NCI-H1048 (cell line): ENCODE measurements at places on chromosomes 16 and 17.

DNA sequence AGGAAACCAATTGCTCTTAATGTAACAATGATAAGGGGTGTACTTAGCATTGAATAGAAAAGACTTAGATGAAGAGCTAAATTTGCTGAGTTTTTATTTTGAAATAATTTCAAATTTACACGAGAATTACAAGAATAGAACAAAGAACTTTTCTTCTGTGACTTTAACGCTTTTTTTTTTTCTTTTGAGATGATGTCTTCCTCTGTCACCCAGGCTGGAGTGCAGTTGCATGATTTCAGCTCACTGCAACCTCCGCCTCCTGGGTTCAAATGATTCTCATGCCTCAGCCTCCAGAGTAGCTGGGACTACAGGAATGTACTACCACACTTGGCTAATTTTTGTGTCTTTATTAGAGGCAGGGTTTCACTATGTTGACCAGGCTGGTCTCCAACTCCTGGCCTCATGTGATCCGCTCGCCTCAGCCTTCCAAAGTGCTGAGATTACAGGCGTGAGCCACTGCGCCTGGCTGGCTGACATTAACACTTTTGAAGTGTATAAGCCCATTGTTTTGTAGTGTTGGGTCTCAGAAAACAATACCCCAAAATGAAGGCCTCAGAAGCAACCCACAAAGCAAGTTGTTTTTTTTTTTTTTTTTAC is 2.1 kb downstream of the TEN1 start:
- DNase-seq, result no peak

- no peak for DNase-seq
These were observed 18.1 kb downstream of the ERN1 start for GRCh38 chr17:64111831-64112230.

- DNase-seq, result no peak
These were observed 31.2 kb downstream of the NSMCE1 start for GRCh38 chr16:27237219-27238015.

DNA sequence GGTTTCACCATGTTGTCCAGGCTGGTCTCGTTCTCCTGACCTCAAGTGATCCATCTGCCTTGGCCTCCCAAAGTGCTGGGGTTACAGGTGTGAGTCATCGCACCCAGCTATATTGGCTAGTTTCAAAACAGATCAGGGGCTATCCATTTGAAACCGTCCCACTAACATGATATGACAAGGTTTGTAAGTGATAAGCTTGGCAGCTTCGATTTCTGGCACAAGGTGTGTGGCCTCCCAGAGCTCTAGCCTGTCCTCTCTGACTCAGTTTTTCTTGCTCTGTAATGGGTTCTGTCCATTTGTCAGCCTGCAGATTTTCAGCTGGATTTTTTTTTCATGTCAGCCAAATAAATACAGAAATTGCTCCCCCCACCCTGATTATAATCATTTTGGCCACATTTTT is 31.8 kb upstream of the TENT4B start:
- no peak for DNase-seq

DNA sequence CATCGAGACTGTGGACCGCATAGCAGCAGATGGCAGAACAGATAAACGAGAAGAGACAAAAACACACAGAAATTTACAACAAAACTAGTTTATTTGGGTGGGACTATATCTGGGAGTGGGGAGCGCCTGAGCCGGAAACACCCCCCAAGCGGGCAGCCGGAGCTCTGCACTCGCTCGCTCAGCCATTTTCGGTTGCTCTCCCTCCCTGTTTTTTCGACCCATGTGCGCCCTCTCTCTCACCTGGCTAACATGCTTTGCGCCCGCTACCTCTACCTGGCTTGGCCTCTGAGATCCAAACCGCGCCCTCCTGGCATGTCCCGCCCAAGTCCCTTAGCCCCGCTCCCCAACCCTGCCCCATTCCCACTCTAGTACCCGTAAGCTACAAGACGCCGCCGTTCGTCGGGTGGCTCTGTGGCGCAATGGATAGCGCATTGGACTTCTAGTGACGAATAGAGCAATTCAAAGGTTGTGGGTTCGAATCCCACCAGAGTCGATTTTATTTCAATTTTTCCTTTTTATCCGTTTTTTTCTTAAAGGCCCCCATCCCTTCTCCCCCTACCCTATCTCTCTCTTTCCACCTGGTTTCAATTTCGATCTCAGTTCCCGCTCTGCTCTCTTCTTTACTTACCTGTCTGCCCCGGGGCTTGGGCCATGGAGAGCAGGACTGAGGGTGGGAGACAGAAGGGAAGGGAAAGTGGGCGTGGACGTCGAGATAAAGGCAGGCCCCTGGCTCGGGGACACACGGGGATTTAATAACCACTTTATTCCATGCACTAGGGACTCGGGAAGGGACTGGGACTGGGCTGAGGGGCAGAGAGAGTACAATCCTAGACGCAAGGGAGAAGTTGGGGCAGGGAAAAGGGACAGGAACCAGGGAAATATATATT is 2.4 kb upstream of the ALOXE3 start:
- DNase-seq, result no peak

DNA sequence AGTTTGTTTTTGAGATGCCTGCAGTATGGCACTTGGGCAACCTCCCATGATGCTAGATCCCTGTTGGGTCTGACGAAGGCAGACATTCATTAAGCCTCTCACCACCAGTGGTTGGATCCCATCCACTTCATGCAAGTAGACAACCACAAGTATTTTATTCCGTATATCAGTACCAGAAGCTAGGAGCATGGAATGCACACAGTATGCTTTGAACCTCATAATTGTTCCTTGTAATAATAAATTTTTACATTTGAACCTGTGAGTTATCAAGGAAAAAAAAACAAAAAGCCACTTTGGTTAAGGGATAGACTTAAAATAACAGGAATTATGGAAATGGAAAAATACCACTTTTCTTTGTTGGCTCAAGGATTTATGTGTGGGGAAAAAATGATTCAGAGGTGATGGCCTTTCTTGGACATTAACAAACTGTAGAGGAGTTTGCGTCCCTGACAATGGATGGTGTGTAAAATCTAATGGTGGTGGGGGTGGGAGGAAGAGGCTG is 107.1 kb upstream of the KCNJ16 start:
- DNase-seq, result no peak

DNA sequence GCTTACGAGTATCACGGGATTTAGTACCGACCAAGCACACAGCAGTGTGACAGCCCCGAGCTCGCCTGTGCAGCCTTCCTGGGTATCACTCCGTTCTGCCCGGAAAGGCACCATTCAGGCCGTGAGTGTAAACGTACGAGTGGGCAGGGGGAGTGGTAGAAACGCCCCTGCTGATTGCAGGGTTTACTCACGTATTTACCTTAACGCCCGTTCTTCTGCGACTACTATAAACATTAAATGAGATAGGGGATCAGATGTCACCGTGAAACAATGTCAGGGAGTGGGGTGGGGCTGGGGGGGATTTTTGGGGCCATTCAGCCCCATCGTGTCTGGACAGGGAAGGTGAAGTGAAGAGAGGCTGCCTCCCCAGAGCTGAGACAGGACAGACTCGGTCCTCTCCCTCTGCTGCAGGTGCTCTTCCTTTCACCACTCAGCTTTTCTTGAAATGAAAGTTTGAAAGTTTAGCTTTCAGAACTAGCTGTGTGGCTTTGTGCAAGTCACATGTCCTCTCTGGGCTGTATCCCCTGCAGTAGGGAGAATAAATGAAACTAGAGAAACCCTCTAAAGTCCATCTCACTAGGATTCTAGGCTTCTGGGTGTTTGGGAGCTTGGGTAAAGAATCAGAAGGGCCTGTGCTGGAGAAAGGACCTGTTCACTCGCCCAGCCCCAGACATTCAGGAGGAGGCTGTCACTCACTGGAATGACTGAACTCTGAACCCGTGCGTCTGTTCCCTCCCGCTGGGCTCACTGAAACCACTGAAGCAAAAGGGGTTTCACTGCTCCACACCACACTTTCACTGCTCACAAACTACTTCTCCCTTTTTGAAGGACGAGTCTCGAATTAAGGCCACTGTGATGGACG is 66.7 kb downstream of the RPA1 start:
- no peak for DNase-seq

DNA sequence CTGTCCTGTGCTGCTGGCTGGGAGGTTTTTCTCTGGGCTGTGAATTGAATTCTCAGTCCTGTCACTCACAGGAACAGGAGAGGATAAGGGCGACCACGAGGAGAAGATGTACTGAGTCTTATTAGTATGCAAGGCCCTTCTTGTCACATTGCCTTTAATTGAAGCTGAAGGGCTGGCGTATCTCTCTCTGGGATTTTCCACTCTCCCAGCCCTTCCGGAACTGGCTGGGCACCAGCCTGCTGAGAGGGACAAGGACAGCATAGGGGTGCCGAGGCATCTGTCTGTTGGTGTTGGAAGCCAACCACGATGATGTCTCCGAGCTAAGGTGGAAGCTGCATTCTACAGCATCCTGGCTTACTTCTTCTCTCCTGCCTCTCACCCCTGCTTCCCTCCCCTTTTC is 33.2 kb downstream of the GPRC5B start:
- DNase-seq, result no peak

- DNase-seq, result no peak
These were observed 6.1 kb upstream of the MXRA7 start for GRCh38 chr17:76716839-76717215.

- DNase-seq, result no peak
These were observed 15.8 kb upstream of the CAVIN1 start for GRCh38 chr17:42438600-42439567.

DNA sequence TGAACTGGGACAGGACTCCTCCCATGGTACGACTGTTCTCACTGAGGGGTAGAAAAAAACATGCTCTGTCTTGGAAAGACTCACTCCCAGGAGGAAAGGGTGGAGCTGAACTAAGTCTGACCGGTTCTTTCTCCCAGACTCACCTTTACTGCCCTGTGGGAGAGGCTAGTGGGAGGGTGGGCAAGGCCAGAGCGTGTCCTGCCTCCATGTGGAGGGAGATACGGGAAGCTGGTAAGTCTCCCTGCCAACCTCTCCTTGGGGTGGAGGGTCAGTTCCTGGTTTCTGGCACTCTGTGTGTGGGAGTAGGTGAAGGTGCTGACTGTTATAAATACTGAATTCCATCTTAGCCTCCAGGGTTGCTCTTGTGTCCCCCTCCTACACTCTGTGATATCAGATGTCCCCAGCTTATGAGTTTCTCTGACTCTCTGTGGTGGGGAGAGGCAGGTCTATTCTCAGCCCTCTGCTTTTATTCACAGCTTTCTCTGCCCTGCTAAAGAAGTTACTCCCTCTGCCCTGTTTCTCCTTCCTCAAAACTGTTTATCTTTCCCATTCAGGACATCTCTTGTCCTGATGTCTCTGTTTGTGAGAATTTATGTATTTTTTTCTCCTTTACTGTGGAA is 26.9 kb upstream of the FAM20A start:
- DNase-seq, result no peak

- no peak for DNase-seq
These were observed 34.8 kb upstream of the FBXO47 start for GRCh38 chr17:39001703-39002637.

DNA sequence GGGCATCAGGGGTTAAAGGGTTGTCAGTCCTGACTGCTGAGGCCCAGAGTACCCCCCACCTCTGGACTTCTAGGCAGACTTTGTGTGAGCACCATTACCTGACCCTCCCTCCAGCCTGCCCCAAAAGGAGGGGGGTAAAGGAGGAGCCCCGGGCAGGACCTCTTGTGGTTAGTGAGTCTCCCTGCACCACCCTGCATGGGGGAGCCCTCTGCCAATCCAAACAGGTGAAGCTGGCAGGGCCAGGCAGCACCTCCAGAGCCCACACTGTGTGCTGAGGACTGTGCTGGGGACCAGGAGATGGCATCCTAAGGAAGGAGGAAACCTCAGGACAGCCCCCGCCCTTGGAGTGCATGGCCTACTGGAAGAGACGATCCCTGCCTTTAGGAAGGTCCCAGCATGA is 2.6 kb upstream of the KRT14 start:
- no peak for DNase-seq

DNA sequence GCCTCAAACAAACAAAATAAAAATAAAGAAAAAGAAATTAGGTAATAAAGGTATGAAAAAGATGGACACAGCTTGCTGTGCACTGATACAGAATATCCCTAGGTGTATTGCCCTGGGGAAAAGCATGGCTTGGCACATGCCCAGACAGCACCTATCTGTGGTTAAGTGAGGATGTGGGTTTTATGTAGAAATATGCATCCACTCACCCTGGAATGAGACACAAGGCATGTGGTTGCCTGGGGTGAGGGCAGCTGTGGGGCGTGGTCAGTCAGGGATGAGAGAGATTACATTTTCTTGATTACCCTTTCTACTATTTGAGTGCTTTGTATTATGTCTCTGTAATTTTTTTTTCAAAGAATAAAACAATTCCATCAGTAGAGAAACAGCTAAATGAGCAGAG is 6.9 kb downstream of the PLLP start:
- DNase-seq, result no peak

DNA sequence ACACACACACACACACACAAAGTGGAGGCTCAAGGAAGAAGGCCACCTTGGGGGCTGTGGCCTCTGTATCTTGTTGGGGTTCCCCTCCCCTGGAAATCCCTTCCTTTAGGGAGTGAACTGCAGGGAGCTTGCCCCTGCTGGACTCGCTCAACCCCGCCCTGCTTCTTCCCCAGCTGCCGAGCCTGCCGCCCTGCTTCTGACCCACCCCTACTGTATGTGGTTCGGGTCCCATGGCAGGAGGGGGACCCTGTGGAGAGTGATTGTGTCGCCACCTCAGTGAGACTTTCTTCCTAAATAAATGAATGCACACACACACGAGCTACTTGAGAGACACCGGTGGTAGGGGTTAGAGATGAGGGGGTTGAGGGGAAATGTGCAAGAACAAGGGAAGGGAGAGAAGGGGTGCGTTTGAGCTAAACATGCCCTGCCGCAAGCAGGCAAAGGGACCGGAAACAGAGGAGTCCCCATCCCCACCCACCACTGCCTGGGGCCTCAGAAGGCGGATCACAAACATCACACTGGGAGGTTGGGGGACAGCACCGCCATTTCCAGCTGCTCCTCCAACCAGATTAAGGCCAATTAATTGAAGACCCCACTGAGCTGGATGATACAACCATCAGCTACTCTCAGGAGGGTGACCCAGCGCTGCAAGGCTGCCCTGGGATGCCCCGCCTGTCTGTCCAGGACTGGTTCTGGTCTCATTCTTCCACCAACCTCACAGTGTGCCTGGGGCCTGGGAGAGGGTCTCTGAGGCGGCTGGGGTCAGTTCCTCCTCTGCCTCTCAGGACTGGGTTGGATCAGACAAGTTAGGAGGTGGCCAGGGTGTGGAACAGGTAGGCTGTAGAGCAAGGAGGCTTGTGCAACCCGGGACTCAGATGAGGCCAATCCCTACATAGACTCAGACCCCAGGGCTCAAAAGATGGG is 98.9 kb downstream of the SDK2 start:
- no peak for DNase-seq

- DNase-seq, result no peak
These were observed 287.6 kb upstream of the CDH11 start for GRCh38 chr16:65409510-65409909.
